Stimulated activated CD8-positive, alpha-beta memory T cell treated with anti-CD3 and anti-CD28 coated beads, Interleukin-4, amount 100 ng/mL, for 4 hours (primary cell): ENCODE measurements at places on chromosomes 4 and X.

- DNase-seq, result no peak
These were observed 32.9 kb upstream of the STX18 start for GRCh38 chr4:4574792-4575191.

DNA sequence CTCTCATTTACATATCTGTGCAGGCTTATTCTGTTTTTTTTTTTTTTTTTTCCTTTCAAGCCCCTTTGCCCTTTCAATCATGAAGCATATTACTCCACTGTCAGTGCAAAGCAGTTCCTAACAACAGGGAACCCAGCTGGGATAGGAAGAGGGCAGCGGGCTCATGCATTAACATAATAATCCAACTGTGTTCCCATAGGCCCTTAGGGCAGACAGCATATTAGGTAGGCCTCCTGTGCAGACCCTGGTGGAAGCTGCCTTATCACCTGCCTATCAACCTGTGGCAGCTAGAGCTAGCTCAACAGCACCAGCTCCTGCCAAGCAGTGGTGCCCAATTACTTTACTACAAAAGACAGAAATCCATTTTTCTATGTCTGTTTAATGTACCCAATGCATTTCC lies 49.3 kb downstream of the SLC10A7 start:
- no peak for DNase-seq

- DNase-seq, result no peak
These were observed 26.1 kb downstream of the SMARCA5 start for GRCh38 chr4:143539670-143540023.

- DNase-seq, result no peak
These were observed 93.5 kb downstream of the ZNF827 start for GRCh38 chr4:145845118-145845517.
